Pancreas (tissue), 10 donors: ENCODE measurements at places on chromosomes 12 and 14. TPM values are rescaled to one million over a fixed set of nuclear protein-coding genes. Genes with fewer than 3 reads are reported as not detected.

- no peak for DNase-seq
These were observed 64.1 kb downstream of the NELL2 start for GRCh38 chr12:44812062-44812461.

DNA sequence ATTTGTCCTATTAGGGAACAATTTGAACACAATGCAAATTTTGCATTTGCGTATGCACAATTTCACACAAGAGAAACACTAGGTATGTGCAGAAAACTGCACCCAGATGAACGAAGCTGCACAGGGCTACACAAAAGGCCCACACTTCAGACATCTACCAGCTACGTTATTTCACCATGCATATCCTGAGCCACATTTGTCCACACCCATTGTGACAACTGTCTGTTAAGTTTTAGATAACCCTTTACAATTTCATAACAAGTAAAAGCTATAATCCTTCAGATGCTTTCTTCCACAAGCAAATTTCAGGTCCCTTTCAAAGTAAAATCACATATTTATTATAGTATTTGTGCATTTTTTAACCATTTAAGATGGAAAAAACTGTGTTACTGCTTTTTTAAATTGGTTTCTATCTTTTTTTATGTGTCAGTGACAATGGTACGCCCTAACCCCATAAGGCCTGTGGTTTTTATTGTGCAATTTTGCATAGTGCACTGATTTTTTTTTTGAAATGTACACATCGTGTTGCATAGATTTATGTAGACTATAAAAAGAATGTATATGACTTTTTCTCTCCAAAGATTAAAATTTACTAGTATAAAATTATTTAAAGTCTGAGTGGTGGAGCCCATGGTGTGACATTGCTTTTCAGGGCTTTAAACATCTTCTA lies 87.8 kb upstream of the BTG1 start:
- DNase-seq: no peak

- no peak for DNase-seq
These were observed 56.3 kb downstream of the SLC6A12 start for GRCh38 chr12:157644-158043.

DNA sequence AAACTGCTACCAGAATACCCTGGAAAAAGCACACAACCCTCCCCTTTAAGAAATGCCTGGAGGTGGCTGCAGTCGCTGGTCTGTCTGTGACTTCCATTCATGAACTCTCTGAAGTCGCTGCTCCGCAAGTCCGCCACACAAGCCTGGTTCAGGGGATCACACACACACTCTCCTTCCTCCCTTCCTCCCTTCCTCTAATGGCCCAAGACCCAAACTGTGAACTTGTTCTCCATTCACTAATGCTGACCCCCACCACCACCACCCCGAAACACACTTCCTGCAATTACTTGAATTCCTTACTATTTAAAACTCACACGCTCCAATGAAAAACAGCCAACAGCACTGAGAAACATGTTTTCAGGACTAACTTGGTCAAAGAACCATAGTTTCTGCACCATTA lies 1.0 kb upstream of the LMO3 start:
- no peak for DNase-seq

GRCh38 chr14:35632271-35632670 lies 98.3 kb downstream of the INSM2 start:
- DNase-seq: no peak

Gene PELI2
- total RNA-seq: 40.3 TPM

Gene TSHR
- total RNA-seq: 0.22 TPM

DNA sequence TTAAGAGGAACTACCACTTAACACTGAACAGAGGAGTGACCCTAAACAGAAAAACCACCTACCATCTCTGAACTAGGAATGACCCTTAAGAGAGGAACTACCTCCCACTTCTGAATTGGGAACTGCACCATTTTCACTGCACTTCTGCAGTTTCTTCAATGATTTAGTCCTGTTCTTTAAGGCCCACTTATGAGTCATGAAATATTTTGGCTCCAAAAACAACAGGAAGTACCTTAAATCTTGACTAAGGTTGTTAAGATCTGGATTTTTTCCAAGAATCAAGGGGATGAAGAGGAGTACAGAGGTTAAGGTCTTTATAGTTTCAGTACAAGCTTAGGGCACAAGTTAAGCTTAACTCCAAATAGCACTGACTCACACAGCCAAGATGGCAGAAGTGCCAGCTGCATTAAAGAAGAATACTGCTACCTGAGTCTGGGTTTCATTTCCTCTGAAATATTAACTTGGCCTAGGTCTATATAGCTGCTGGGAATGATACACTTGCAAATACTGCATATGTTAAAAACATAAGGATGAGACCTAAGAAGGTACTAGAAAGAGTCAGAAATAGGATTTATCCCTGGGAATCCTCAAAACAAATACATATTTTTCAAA lies 4.2 kb downstream of the NPC2 start:
- no peak for DNase-seq

DNA sequence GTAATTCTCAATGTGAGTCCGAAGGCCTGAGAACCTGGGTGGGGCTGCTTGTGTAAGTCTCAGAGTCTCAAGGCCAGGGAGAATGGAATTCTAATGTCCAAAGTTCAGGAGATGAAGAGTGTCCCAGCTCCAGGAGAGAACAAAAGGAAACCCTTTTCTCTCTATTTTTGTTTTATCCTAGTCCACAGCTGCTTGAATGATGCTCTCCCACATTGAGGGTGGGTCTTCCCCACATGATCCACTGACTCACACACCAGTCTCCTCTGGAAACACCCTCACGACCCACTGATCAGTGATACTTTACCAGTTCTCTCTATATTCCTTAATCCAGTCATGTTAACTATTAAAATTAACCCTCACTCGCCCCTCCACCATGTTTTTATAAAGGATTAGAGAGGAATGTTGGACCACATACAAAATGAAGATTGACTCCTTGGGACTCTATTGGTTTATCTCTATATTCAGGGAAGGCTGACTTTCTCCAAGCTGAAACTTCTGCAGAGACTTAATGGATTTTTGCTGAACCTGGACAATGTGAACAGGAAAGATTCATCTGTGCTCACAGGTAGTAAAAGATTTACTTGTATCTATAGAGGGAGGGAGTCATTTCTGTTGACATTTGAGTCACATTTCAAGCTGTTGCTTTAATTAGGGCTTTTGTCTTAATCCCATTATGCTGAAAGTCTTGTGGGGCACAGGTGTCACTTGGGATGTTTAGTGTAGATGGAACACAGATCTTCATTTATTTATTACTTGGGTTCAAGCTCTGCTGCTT lies 1061.0 kb upstream of the TMEM132C start:
- no peak for DNase-seq

DNA sequence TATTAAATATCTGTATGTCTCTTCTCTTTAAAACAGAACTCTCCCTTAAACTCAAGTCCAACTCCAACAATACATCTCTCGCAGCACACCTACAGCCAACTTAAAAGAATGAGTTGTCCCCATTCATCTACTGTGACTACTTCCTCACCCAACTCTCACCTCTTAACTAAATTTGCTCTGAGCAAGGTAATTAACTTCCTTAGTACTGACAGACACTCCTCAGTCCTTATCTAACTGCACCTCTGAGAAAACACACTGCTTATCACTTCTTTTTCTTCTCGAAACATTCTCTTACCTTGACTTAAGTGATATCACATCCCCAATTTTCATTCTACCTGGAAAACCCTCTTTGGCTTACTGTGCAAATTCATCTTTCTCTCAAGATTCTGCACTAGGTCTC lies 7.0 kb downstream of the ERGIC2 start:
- DNase-seq: no peak

- DNase-seq: no peak
These were observed 1.7 kb upstream of the ANKRD33 start for GRCh38 chr12:51886021-51886710.

DNA sequence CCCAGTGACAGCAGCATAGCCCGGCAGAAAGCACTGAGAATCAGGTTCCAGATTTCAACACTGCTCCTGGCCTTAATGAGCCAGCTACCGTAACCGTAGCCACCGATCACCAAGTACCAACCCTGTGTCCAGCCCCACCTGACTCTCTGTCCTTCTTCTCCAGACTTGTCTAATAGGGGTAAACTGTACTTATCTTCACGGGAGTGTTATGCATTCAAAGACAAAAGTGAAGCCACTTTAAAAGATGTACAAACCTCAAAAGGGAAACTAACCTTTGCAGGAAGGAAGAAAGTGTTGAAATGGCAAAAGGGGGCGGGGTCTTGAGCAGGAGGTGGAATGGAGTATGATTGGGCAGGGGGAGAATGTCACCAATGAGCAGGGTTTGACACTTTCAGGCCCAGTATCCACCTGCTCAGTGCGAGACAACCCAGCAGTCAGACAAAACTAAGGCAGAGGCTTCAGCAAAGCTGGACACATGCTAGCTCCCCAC lies 226.1 kb downstream of the CHST11 start:
- DNase-seq: no peak

GRCh38 chr12:100248886-100249285 lies 18.0 kb downstream of the DEPDC4 start:
- DNase-seq: no peak

Gene LUM
- 68.3 TPM for total RNA-seq

Gene AKAP6
- 2.1 TPM for total RNA-seq

Gene SSTR1
- total RNA-seq: 1.4 TPM

Gene SOX5
- total RNA-seq: 1.5 TPM

GRCh38 chr12:11695321-11695720 lies 45.8 kb downstream of the ETV6 start:
- peak; percentile 71 for DNase-seq

GRCh38 chr12:11771356-11771755 lies 121.9 kb downstream of the ETV6 start:
- DNase-seq: no peak

Gene FZD10
- 0.09 TPM for total RNA-seq

Gene MGST1
- 61.4 TPM for total RNA-seq

Gene CLEC1B
- not detected for total RNA-seq

GRCh38 chr14:29822430-29822709 lies 105.3 kb downstream of the PRKD1 start:
- no peak for DNase-seq

DNA sequence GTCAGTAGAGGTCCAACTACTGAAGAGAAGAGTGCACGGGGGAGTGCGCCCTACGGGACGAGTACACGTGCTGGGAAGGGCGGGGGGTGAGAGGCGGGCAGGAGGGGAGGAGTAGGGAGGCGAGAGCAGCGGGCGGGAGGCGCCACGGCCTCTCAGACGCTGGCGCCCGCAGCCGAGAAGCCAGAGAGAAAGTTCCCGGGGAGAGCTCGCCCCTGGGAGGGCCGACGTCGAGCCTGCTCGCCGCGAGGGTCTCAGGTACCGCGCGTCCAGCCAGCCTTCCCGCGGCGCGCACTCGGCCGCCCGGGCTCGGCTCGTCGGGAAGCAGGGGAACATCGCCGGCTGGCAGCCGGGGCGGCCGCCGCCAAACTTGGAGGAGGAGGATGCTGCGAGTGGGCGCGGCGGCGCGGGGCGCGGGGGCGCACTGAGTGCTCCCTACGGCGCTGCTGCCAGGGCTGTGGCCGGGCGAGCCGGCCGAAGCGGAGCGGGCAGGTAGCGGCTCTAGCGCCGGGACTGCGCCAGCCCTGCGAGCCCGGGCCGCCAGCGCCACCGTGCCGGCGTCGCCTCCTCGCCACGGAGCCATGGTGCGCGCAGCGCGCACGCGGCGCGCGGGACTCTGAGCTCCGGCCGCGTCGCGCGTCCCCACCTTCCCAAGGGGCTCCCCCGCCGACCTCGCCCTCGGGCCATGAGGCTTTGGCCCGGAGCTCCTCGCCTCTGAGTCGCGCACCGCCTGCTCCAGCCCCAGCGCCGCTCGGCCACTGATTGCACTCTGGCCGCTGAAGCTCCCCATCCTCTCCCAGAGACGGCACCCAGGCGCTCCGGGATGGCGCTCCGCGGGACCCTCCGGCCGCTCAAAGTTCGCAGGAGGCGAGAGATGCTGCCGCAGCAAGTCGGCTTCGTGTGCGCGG lies at the start of gene SLC24A4:
Gene SLC24A4, plus strand, starts transcription at position 155 of the 905 bp plus-strand sequence. Its CDS starts 666 bp downstream, at position 821.
- DNase-seq: no peak

- DNase-seq: no peak
These were observed 158.6 kb upstream of the C14orf180 start for GRCh38 chr14:104420990-104421389.

Gene BEGAIN
- total RNA-seq: 9.1 TPM

Gene GUCY2C
- not detected for total RNA-seq

- DNase-seq: no peak
These were observed 1.5 kb upstream of the SLC39A2 start for GRCh38 chr14:20997564-20997963.

DNA sequence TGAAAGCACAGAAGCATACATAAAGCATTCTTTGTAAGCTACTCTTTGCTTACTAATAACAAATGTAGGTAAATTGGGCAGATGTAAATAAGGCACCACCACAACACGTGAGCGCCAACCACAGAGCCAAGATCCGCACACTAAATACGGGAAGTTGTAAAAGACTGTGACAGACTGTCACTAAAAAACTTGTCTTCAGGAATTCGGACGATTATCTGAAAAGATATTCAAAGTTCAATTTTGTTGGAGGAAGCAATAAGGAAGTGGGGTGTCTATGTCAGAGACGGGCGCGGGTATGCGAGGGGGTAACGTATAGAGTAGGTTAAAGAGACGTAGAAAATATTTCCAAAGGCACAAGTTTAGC lies 1.5 kb upstream of the HSP90B1 start:
- no peak for DNase-seq

Gene KCNC2
- total RNA-seq: 0.09 TPM

GRCh38 chr12:87778065-87778464 lies 251.1 kb downstream of the C12orf50 start:
- no peak for DNase-seq

GRCh38 chr12:46179693-46180452 lies 89.0 kb downstream of the SLC38A1 start:
- DNase-seq: no peak

GRCh38 chr14:32694795-32695449 lies 243.8 kb upstream of the NPAS3 start:
- no peak for DNase-seq

DNA sequence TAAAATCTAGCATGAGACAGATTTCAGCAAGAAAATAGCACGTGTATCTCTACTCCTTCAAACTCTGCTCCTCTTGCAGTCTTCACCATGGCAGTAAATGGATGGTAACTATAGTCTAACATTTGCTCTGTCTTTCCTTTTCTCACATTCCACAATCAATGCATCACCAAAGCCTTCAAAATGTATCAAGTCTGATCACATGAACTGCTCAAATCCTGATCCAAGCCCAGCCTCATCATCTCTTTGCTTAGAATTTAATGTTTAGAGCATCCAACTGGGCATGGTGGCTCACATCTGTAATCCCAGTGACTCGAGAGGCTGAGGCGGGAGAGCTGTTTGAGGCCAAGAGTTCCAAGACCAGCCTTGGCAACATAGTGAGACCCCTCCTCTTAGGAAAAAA lies 45.9 kb downstream of the CDK17 start:
- DNase-seq: no peak
